ENCODE measurements at places on chromosomes 5 and 9.

GRCh38 chr5:77139001-77139400 is 51.9 kb upstream of the ZBED3 start:
- DNase-seq: no peak

- DNase-seq: no peak
Measured at GRCh38 chr9:104099630-104100029, 5.5 kb downstream of the SMC2 start.

- no peak for DNase-seq
Measured at GRCh38 chr5:142819825-142820224, 49.6 kb downstream of the ARHGAP26 start.

DNA sequence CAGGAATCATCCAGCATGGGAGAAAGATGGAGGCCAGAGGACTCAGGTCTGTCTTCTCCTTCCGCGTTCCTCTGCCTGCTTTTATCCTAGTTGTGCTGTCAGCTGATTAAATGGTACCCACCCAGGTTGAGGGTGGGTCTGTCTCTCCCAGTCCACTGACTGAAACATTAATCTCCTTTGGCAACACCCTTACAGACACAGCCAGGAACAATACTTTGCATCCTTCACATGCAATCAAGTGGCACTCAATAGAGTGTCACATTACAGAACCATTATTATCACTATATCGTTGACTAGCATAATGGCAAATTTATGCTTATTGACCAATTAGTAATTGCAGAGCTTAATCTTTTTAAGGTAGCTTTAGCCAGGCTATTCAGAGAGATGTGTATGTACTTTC is 64.8 kb downstream of the UNC13B start:
- no peak for DNase-seq

- no peak for DNase-seq
Measured at GRCh38 chr5:19018822-19019221, 969.2 kb downstream of the CDH18 start.

GRCh38 chr5:2651116-2651515 is 100.4 kb downstream of the IRX2 start:
- no peak for DNase-seq

GRCh38 chr9:16885931-16886330 is 15.5 kb upstream of the BNC2 start:
- DNase-seq: no peak

DNA sequence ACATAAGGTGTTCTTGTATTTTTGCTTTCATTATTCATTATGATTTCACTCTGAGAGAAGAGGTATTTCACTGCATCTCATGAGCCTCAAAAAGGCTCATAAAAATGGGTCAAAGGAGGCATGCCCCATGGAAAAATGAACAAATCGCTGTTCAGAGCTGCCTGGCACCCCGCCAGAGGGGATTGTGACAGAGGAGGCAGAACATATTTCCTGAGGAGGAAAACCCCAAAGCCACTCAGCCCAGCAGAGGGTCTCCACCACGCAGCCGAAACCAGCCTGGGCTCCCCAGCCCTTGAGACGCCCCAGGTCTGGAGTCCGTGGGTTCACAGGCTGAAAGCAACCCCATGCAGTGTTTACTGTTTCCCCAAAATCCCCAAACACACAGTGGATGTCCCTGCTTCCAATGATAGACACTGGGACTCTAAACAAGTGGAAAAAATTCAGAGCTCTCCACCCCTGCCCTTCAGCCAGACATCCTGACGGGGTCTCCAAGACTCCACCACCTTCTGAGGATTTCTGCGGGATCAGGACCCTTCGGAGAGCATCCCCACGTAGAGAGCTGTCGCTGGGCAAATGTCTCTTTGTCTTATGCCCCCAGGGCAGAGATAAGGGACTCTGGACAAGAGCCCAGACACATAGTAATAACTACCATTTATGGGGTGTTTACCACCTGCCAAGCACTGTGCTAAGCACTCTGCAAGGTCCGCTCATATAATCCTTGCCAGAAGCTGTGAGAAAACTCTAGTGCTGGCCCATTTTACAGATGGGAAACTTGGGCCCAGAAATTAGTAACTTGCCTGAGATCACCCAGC is 122.3 kb downstream of the PAX5 start:
- no peak for DNase-seq
